H1 (cell line): ENCODE measurements at places on chromosomes 16 and 17. TPM values are rescaled to one million over a fixed set of nuclear protein-coding genes. Genes with fewer than 3 reads are reported as not detected.

The PIPOX gene
- 55.5 and 57.2 TPM in 2 replicates for total RNA-seq

The PPM1E gene
- total RNA-seq: 9.4 and 10.4 TPM in 2 replicates

The CDH11 gene
- 8.4 and 8.7 TPM in 2 replicates for total RNA-seq

The IFT20 gene
- 19.3 and 21.0 TPM in 2 replicates for total RNA-seq

The AHSP gene
- 0.91 and 1.4 TPM in 2 replicates for total RNA-seq

The NPIPA2 gene
- 16.8 and 17.8 TPM in 2 replicates for total RNA-seq

- DNase-seq: peak; percentile 3
- no peak overlapping the region for H3K4me3 ChIP-seq
- no peaks in the 10 kb centered on the region for H3K36me3 ChIP-seq
- no peaks in the 10 kb centered on the region for H3K4me1 ChIP-seq
- H3K27ac ChIP-seq: no peak overlapping the region
- H3K27me3 ChIP-seq: no peaks in the 10 kb centered on the region
Measured at GRCh38 chr16:52861614-52862022, 191.1 kb downstream of the CHD9NB start.

DNA sequence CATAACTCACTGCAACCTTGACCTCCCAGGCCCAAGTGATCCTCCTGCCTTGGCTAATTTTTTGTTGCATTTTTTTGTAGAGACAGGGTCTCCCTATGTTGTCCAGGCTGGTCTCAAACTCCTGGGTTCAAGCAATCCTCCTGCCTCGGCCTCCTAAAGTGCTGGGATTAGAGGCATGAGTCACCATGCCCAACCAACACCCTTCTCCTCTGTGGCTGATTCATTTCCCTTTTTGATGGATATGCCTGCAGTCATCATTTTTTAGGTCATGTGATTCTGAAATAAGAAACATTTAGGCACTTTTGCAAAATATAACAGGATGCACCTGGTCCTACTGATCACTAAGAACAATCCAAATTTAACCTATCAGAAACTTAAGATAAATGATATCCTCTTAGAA is 44.0 kb upstream of the YPEL2 start:
- no peaks in the 10 kb centered on the region; the same call in 1 of the 2 replicates for H3K4me1 ChIP-seq
- H3K27ac ChIP-seq: no peak overlapping the region
- H3K36me3 ChIP-seq: no peaks in the 10 kb centered on the region
- H3K4me3 ChIP-seq: no peak overlapping the region
- DNase-seq: no peak

DNA sequence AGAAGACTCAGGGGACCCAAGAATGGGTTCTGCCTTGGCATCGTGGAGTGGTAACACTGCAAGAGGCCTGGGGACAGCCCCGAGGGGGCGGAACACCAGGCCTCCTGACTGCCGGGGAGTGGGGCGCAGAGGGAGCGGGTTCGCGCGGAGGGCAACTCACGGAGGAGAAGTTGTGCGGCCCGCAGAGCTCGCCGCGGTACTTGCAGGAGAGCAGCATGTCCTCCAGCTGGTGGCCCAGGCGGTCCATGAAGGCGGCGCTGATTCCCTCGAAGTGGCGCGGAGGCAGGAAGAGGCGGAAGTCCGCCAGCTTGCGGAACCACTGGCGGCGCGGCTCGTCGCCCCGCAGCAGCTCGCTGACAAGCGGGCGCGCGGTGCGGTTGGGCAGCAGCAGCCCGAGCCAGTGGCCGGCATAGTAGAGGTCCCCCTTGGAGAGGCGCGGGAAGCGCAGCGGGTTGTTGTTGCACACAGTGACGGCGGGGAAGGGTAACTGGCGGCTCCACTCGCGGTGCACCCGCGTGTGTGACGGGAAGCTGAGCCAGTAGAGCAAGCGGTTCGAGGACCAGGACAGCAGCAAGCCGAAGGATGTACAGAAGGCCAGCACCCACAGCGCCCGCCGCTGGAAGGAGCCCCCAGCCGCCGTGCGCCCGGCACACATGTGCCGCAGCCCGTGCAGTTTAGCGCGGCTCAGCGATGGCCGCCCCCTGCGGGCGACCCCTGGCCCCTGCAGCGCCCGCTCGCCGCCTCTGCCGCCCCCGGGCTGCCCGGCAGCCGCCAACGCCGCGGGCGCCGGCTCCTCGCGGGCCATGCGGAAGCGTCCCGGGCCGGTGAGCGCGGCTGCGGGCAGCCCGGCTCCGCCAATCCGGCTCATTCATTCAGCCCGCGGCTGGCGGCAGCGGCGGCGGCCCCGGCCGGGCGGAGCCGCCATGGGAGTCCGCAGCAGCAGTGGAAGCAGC is 1.6 kb downstream of the ASIC2 start:
- DNase-seq: peak; percentile 19
- peak overlapping the region; percentile 51 for H3K4me3 ChIP-seq
- no peaks in the 10 kb centered on the region for H3K36me3 ChIP-seq
- H3K27me3 ChIP-seq: peaks cover 63% of the 10 kb centered on the region

DNA sequence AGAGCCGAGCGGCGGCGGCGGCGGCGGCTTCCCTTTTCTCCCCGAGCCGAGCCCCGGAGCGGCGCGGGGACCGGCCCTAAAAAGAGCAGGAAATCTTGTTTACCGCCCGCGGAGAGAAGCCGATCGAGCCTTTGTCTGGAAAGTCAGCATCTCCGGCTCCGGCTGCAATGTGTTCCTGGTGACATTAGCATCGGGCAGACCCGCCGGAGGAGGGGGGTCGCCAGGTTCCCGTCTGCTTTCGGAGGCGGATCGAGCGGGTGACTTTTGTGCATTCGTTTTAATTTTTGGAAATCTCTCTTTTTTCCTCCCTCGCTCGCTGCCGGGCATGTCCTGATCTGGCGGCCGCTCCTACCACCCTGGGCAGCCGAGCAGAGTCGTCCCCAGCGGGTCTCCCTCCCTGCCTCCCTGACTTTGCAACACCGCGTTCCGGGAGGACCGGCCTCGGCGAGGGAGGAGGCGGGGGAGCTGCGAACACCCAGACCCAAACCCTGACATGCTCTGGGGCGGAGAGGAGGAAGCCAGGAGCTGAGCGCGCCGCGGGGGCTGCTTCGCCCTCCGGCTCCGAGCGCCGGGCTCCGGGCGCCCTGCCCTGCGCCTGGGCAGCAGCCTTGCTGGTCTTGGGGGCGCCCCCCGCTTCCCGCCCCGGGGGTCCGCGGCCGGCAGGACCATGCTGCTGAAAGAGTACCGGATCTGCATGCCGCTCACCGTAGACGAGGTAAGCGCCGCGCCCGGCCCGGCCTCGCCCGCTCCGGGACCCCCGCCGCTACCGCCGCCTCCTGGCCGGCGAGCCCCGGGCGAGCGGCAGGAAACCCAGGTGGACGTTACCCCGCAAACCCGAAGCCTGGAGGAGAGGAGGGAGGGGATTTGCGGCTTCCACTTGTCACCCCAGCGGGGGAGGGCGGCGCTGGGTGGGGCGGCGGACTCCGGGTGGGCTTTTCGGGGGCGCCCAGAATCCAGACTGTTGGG is 690 bp downstream of the PITPNC1 start:
- peak overlapping the region; percentile 80 for H3K4me3 ChIP-seq
- peaks cover 3% of the 10 kb centered on the region; the same call in 1 of the 2 replicates for H3K36me3 ChIP-seq
- no peaks in the 10 kb centered on the region for H3K27me3 ChIP-seq

GRCh38 chr17:51036084-51036483 is 84.6 kb downstream of the SPAG9 start:
- H3K27me3 ChIP-seq: no peaks in the 10 kb centered on the region
- no peak for DNase-seq
- no peaks in the 10 kb centered on the region; the same call in 1 of the 2 replicates for H3K4me1 ChIP-seq

GRCh38 chr17:42677921-42678781 is 1.4 kb upstream of the PLEKHH3 start:
- H3K27ac ChIP-seq: peak overlapping the region; percentile 58
- peaks cover 36% of the 10 kb centered on the region for H3K27me3 ChIP-seq
- H3K36me3 ChIP-seq: peaks cover 4% of the 10 kb centered on the region; the same call in 1 of the 2 replicates
- H3K4me3 ChIP-seq: peak overlapping the region; percentile 56
- H3K4me1 ChIP-seq: peaks cover 46% of the 10 kb centered on the region
- DNase-seq: peak; percentile 92

- H3K4me1 ChIP-seq: no peaks in the 10 kb centered on the region
- no peaks in the 10 kb centered on the region for H3K27me3 ChIP-seq
- H3K27ac ChIP-seq: no peak overlapping the region
Measured at GRCh38 chr16:23286131-23286532, 16.0 kb upstream of the SCNN1B start.

DNA sequence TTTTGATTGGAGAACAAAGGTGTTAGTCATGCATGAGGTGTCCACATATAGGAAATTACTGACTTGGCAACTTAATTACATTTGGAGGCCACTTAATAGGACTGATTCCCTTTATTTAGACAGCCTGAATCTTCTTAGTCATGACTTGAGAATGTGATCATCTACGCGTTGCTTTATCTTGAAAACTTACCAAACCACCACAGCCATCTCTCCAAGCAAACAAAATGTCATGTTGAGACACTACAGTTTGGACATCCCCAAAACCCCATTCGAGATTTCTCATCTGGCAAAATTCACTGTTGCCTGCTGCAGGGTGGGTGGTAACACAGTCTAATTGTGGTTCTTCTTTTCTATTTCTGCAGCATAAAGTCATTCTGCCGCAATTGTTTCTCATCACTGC is 176.5 kb upstream of the CDH5 start:
- H3K27ac ChIP-seq: no peak overlapping the region
- H3K4me1 ChIP-seq: no peaks in the 10 kb centered on the region
- H3K4me3 ChIP-seq: no peak overlapping the region
- no peaks in the 10 kb centered on the region for H3K27me3 ChIP-seq
- no peaks in the 10 kb centered on the region for H3K36me3 ChIP-seq

DNA sequence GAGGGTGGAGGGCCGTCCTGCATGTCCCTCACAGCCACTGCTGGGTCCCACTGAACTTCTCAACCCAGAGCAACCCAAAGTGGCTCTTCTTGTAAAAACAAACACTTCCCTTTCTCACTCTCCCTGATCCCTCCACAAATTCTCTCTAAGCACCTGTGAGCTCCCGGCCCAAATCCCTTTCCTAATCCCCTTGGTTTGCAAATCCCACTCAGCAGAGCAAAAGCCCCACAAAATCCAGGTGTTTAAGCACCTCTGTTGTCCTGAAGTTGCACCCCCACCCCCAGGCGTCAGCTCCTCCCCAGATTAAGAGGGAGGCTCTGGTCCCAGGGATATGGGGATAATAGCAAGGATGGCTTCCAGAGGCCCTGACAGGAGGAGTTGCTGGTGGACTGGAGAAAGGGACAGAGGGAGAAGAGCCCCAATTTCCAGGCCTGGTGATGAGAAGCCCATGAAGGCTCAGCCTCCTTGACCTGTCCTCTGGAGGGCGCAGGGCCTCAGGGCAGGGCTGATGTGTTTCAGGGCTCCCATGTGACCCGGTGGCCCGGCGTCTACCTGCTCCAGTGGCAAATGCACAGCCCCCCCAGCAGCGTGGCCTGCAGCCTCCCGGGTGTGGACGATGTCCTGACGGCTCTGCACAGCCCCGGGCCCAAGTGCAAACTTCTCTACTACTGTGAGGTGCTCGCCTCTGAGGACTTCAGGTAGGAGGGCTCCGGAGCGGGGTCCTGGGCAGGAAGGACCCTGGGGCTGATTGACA is 23.0 kb downstream of the NAGPA start:
- H3K4me1 ChIP-seq: peaks cover 3% of the 10 kb centered on the region; the same call in 1 of the 2 replicates
- H3K4me3 ChIP-seq: no peak overlapping the region
- DNase-seq: no peak
- H3K36me3 ChIP-seq: no peaks in the 10 kb centered on the region
- H3K27me3 ChIP-seq: no peaks in the 10 kb centered on the region

DNA sequence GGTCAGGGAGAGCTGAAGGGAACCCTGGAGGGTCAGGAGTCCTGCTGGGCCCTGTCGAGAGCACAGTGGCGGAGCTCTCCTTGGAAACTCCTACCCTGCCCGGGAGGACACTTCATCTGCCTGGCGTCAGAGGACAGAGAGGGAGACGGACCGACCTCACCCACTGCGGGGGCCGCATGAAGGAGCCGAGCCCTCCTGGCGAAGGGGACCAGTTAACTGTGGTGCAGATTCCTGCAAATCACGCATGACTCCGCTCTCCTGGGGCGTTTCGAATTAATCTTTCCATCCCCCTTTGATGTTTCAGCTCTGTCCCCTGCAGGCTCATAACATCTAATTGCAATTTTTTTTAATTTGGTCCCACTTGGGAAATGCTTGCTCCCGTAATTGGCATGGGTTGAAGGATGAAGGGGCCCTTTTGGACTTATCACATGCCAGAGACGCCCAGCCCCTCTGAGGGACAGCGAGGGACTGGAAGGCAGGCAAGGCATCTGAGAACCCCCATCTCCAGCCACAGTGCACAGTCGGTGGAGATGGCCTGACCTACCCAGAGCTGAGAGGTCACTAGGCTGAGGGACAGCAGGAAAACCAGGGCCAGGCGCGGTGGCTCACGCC is 26.5 kb downstream of the RPH3AL start:
- no peaks in the 10 kb centered on the region for H3K27me3 ChIP-seq
- DNase-seq: no peak
- H3K4me3 ChIP-seq: no peak overlapping the region
- H3K4me1 ChIP-seq: peaks cover 7% of the 10 kb centered on the region
- no peak overlapping the region for H3K27ac ChIP-seq
- no peaks in the 10 kb centered on the region for H3K36me3 ChIP-seq
